ENCODE measurements at places on chromosomes 6 and 20. TPM values are rescaled to one million over a fixed set of nuclear protein-coding genes. Genes with fewer than 3 reads are reported as not detected.

Gene PRPH2
- total RNA-seq = not detected

Gene SLC17A5
- 4.2 TPM for total RNA-seq

Gene POFUT1
- total RNA-seq = 46.2 TPM

Gene DOK5
- total RNA-seq = 1.3 TPM

Gene PROKR2
- not detected for total RNA-seq

DNA sequence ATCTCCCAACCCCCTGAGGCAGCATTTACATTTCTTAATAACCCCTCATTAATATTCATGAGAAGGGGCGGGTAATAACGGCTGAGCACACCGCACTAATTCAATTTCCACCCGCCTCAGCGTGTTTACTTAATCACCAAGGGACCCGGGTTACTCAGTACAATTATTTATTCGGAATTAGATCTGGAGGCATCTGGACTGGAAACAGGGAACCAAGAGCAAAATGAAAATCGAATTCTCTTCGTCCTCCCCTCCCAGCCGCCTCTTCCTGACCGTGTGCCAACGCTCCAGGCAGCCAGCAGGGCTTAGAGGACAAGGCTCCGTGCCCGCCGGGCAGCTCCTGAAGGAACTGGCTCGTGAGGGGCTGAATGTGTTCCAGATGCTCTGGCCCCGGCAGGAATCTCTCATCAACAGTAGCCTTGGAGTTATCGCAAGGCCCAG lies 23.5 kb upstream of the CTNNBL1 start:
- DNase-seq = no peak

- no peak for DNase-seq
Observed at GRCh38 chr6:169810066-169810989, 58.9 kb downstream of the ERMARD start.

GRCh38 chr6:27422651-27423332 lies 34.2 kb downstream of the ZNF391 start:
- no peak for DNase-seq

DNA sequence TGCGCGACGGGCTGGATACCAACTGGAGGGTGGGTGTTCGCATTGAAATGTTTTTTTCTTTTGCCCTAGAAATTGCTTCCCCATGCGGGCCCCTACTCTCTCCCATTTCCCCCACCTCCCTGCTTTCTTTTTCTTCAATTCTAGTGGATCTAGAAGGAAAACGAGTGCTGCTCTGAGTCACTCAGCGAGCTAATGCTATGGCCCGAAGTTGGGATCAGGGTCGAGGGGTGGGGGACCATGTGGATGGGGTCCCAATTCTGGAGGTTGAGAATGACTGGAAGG lies 71.5 kb downstream of the SOX4 start:
- no peak for DNase-seq

GRCh38 chr6:53699462-53699861 lies 33.9 kb upstream of the KLHL31 start:
- DNase-seq = no peak

DNA sequence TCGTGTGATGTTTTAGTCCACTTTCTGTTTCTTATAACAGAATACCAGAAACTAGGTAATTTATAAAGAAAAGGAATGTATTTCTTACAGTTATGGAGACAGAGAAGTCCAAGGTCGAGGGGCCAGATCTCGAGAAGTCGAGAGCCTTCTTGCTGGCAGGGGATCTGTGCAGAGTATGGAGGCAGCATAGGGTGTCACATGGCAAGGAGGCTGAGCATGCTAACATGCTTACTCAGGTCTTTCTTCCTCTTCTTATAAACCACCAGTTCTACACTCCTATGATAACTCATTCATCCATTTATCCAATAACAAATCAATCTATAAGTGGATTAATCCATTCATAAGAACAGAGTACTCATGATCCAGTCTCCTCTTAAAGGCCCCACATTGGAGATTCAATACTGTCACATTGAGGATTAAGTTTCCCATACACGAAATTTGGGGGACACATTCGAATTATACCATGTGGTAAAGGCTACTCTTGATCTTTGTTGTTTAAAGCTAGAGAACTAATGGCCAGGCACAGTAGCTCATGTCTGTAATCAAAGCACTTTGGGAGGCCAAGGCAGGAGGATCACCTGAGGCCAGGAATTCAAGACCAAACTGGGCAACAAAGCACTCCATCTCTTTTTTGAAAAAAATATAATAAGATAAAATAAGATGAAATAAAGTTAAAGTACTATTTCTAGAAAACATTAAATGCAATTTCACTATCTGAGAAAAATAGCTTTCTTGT lies 2.1 kb downstream of the GOPC start:
- peak; percentile 13 for DNase-seq

GRCh38 chr6:85096976-85097375 lies 332.6 kb upstream of the TBX18 start:
- DNase-seq = no peak

DNA sequence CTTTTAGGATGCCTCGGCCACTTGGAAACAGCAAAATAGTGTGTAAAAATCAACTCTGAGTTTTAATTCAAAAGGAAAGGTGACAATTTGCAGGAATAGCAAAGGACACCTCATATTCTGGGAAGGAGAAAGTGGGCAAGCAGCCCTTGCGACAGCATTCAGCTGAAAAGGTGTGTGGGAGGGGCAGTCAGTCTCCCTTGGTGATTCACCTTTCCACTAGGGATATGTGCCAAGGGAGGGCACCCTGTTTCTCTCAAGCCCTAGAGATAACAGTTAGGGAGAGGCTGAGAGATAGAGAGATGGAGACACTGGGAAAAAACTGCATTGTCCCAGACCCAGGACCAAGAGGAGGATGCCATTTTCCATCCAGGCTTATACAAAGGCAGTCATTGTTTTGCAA lies 228.1 kb downstream of the EPM2A start:
- no peak for DNase-seq

GRCh38 chr6:84078335-84078734 lies 44.8 kb downstream of the MRAP2 start:
- DNase-seq = no peak

GRCh38 chr20:60477958-60478357 lies 519.7 kb downstream of the CDH26 start:
- no peak for DNase-seq

DNA sequence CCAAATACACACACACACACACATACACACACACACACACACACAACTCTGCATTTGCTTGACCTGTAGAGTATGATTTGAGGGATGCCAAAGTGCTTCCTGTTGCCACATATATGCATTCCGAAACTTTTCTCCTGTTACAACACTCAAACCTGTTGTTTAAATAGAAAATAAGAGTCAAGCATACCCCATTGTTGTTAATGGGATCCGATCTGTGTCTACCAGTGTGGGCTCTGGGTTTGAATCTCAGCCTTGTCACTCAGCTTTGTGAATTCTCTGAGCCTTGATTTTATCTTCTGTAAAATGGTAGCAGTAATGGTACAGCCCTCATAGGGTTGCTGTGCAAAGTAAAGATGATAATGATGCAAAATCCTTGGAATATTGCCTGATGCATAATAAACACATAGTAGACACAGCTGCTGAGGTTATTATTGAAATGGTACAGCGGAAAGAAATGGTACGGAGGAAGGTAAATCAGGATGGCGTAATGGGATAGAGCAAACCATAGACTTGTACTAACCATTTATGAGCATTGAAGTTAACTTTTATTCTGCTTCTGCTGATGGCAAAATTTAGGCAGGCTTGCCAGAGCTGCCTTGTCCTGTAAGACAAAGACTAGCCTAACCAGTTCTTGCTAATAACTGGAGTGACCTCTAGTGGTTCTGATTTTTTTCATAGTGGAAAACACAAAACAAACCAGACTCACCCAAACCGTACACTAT lies 113.5 kb upstream of the PHACTR1 start:
- no peak for DNase-seq

DNA sequence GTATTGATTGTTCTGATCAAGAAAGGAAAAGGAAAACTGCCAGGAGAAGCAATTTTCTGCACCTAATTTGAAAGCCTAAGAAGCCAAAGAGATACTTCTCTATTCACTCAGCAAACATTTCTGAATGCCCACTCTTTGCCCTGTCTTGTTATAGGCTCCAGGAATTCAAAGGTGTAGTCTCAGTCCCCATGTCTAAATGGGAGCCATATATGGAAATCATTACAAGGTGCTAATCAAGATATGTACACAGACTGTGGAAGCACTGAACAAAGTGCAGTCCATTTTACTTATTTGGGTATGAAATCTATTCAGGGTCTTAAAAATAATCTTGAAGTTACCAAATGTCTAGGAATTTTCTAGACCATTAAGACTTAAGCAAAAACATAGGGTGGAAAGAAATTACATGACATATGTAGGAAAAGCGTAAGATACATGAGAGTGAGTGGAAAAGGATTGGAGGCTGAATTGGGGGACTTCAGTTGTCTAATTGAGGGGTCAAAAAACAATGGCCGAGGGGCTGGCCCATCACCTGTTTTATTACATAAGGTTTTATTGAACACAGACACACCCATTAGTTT lies 39.0 kb upstream of the ASCC3 start:
- DNase-seq = no peak

- DNase-seq = no peak
Observed at GRCh38 chr6:63321821-63322220, 2.0 kb upstream of the LGSN start.

Data from activated CD8-positive, alpha-beta T cell treated with anti-CD3 and anti-CD28 coated beads for 36 hours (primary cell).